ENCODE measurements at places on chromosomes 7 and 10.

DNA sequence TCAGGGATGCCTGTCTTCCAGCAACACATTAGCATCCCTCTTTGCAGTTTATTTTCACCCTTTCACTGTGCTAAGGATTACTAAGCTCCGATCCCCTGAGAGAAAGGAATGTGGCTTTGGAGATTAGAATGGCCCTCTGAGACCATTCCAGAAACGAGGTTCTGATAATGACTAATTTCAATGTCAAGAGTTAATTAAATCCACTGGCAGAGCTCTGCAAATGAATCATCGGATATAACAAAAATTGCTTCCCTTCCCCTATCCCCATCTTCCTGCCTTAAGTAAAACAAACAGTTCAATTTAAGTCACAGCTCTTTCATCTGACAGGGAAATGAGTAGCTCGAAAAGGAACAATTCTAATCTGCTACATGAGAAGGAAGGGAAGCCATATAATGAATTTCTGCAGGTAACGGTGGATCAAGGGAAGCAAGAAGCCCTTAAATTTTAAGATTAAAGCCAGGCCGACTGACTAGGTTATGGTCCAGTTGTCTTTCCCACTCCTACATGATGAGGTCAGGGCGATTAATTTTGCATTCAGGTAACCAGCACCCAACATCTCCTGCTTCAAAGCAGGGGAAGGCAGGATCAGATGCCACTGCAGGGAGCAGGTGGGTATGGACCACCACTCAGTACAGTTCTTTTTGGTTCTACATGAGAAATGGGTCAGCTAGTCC, 50.5 kb downstream of the MALSU1 start:
- DNase-seq = no peak

GRCh38 chr10:131018886-131019500, 292.5 kb downstream of the TCERG1L start:
- no peak for DNase-seq

DNA sequence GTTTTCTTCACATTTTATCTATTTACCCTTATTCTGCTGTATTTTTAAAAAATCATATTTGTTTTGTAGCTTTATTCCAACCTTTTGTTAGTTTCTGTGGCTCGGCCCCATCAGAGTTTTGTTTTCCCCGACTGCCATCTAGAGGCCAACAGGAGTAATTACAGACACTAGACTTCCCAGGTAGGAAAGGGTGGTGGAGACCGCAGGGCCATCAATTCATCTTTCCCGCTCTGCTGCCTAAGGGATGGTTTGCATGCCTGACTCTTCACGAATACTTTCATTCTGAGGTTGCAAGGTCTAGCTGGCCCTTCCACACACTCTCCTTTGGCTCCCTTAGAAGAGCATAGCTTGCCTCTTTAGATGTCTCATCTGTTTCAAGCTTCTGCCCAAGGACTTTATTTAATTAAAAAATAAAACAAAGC, 38.3 kb downstream of the LYZL2 start:
- DNase-seq = peak; percentile 42

- no peak for DNase-seq
Measured at GRCh38 chr7:82677493-82677892, 233.9 kb upstream of the CACNA2D1 start.

GRCh38 chr10:123754123-123754522, 88.0 kb downstream of the GPR26 start:
- DNase-seq = no peak

DNA sequence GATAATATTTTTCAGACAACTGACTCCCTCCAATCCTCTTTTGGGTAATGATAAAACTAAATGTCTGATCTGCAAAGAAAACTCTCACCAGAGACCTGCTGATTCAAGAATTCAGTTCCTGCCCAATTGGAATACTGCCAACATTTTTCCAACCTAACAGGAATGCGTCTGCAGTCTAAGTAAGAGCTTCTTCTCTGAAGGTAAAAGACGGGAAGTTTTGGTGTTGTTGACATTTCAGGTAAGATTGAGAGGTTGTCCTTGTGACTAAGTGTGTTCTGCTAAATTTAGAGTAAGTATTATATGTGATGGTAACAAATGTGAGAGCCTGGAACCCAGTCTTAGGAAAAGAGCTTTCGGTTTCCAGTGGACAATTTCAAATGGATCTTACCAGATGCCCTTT, 17.6 kb downstream of the IFIT5 start:
- DNase-seq = no peak

DNA sequence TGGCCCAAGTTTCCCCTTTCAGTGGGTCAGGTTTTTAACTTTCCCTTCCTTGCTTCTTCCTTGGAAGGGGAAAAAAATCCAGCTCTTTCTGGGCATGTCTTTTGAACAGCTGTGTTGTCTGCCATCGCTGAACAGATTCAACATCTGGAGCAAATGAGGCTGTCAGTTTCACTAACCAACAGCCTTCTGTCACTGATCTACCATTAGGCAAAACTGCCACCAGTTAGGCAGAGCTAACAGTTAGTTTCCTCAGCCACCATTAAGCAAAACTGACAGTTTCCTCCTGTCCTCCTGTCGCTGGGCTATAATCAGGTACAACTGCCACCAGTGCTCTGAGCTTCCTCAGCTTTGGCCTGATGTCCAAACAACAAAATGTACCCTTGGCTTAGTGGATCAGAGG, 81.9 kb downstream of the NPTX2 start:
- no peak for DNase-seq

GRCh38 chr7:114086914-114087652, 168.3 kb upstream of the PPP1R3A start:
- no peak for DNase-seq

- DNase-seq = peak; percentile 3
Measured at GRCh38 chr10:120824881-120825309, 26.3 kb upstream of the WDR11 start.

DNA sequence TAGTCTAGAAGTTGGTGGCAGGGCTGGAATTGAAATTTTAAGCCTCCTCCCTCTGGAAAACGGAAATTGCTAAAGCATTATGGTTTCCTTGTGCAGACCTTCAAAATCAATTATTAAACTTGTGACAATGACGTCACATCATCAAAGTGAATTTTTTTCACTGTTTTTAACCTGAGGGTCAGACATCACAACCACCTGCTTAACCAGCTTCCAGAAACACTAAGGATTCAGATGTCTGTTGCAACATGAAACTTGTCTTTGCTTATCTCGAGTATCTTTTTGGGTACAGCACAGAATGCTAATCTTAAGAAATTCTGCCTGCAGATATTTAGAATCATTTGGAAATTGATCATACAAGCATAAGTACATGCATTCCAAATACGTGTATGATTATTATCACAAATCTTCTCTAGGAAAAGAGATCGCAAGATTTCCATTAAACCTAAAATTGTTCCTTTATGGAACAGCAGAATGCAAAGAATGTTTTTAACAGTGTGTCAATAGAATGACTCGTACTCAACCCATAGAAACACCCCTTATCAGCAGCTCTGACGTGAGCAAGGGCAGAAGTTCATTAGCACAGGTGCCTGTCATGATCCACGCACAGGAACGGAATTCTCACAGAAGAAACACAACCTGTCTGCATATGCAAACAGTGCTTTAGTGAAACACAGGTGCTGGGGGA, 4.1 kb upstream of the GTPBP4 start:
- no peak for DNase-seq

DNA sequence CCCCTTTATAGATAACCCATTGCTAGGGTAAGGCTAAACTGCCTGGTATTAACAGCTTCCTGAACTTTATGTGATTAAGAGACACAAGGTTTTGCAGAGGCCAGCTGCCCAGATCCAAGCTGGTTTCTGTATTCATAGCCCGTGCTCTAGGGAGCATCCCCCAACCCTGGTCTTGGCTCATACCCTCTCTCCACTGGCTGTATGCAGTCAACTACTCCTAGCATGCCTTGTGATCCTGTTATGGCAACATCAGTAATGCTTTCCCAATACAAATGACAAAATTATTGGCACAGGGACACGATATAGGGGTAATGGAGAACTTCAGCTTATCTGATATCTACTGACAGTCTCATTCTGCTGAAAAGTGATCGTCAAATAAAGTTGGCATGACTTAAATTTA, 202.8 kb upstream of the MKLN1 start:
- no peak for DNase-seq

DNA sequence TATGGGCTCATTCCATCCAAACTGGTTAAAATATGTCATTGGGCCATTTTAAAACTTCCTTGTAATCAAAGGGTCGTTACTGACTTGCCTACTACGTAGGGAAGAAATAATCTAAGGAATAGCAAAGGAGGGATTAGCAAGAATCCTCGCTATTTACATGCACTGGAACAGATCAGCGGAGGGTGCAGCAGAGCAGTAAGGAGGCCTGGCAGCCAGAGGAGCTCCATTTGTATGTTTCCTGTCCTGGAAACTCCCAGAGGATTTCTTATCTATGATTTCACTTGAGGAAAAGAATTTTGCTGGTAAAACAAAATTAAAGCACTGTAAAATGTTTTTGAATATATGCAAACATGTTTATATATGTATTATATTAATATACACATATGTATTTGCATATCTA, 107.3 kb downstream of the TPK1 start:
- DNase-seq = no peak

DNA sequence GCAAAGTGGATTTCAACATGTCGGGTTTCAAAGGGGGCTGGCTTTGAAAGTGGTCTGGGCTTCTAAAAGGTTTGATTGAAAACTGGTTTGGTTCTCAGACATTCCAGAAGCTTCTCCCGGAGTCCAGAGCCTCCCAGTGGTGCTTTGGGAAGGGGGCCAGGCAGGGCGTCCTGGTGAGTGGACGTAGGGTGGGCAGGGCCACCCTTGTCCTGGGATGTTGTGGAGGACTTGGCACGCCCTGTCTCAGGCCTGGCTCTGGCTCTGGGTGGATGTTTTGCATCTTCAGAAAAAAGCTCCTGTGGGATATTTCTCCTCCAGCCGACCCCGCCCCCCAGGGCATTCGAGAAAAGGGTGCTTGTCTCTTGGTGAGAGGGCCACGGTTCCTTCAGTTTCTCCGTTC, 31.2 kb downstream of the GRIFIN start:
- no peak for DNase-seq

DNA sequence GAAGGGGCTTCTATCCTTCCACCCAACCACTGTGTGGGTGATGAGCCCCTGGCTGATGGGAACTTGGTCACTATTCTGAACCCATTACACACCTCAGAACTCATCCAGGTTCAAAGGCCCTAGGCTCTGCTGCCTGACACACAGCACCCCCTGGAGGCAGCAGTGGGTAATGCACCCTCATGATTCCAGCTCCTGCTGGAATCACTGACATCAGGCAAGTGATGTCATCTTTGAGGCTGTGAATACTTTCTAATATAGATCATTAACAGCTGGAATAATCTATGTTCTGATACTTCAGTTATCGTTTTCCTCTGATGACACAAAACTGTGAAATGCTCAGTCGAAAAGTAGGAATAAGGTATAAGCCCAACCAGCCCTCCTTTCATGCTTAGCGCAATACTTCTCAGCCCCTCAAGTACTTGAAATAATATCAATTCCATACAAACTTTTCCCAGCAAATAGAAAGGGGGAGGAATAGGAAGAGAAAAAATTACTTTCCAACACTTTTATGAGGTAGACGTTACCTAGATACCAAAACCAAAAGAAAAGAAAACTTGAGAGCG, 7.5 kb upstream of the RBP3 start:
- DNase-seq = peak; percentile 76

- DNase-seq = no peak
Measured at GRCh38 chr10:116111483-116112095, 161.4 kb downstream of the GFRA1 start.

- DNase-seq = no peak
Measured at GRCh38 chr10:99234791-99235657, 628 bp downstream of the HPSE2 start.

DNA sequence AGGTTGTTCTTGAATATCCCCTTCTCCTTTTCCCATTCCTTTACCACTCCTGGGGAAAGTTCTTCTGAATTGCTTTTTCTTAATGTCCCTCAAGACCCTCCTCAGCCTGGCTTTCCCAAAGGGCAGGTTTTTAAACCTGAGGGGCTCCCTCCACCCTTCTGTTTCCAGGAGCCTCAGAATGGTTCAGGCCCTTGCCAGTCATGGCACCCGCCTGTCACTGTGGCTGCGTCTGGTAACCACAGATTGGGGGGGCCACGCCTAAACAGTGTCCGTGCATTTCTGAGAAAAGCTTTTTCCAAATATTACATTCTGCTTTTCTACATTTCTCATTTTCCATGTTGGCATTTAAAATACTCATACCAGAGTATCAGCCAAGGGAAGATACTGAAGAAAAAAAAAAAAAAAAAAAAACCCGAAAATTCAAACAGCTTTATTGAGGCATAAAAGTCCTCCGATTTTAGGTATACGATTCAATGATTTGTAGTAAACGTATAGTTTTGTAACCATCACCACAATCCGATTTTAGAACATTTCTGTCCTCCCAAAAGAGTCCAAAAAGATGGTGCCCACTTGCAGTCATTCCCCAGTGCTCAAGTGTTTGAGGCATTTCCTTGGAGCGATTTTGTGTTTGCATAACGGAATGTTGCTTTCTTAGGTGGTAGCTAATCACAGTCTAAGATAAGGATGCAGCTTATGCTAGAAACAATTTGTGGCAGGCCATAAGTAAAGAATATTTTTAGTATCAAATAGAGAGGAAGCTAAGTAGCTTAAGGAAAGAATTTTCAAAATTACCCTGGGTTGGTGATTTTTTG, 22.1 kb downstream of the HKDC1 start:
- no peak for DNase-seq

DNA sequence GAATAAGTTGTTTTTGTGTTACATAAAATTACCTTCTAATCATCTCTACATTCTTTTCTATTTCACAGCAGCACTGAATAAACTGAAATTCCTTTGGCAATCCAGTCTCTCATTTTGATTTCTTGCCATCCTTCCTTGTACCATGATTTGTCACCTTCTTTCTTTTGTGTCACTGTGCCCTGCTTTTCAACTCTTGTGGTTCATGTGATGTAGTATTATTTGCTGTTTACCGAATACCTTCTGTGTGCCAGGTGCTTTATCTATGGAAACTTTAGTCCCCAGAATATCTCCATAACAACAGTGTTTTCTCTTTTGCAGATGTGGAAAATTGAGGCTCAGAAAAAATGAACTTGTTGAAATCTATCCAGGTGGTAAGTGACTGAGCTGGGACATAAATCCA, 220.3 kb downstream of the STK31 start:
- no peak for DNase-seq

DNA sequence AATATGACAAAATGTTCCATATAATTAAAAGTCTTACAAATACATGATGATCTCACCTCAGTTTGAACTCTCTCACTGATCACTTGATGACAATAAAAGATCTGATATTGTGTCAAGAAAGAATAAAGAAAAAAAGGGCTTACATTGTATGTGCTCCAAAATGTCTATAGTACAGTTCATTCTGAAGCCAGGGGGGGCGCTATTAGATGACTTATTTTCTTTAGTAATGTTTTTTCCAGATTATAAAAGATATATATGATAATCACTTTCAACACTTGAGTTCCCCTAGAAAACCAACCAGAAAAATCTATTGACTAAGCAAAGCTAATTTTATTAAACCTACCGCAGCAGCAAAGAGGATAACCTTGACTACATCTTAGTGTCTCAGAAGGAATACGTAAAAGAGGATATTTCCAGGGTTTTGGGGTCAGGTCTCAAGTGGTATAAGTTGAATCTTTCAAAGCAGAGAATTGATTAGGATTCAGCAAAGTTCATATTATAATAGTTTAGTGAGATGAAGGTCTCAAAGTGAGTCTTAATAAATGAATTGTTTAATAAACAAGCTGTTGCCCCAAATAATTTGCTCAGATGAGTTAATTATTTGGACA, 55.8 kb downstream of the PTN start:
- DNase-seq = no peak

- DNase-seq = no peak
Measured at GRCh38 chr7:155141562-155141961, 71.4 kb downstream of the HTR5A start.

GRCh38 chr10:104130041-104130440, 8.1 kb downstream of the SFR1 start:
- no peak for DNase-seq
